H9 (cell line): ENCODE measurements at places on chromosomes 2 and 18. TPM values are rescaled to one million over a fixed set of nuclear protein-coding genes. Genes with fewer than 3 reads are reported as not detected.

The DQX1 gene
- total RNA-seq, result 0.98 and 1.6 TPM in 2 replicates

GRCh38 chr2:25955869-25956535, 26.3 kb downstream of the KIF3C start:
- H3K27me3 ChIP-seq, result no peaks in the 10 kb centered on the region
- no peaks in the 10 kb centered on the region for H3K4me1 ChIP-seq
- no peak overlapping the region for H3K4me3 ChIP-seq
- peaks cover 18% of the 10 kb centered on the region for H3K36me3 ChIP-seq
- no peak overlapping the region for H3K27ac ChIP-seq

DNA sequence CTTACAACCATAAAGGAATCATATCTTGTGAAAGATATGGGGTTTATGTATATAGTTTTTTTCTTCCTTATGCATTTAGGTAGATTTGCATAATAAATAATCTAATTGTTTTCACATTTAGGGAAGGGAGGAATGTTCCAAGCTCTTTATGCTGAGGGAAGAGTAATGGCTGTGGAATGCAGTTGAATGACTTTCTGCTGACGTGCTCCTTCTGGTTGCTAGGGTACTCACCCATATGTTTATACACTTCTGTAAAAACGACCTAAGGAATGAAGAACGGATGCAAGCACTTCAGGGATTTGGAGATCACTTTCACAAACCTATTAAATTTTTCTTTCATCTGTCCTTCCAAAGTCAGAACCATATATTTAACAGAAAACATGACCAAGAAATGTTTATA, 29.2 kb upstream of the PPP4R1 start:
- H3K27ac ChIP-seq, result peak overlapping the region; percentile 72
- H3K4me1 ChIP-seq, result no peaks in the 10 kb centered on the region; the same call in 1 of the 2 replicates
- peak; percentile 76 for DNase-seq
- no peaks in the 10 kb centered on the region for H3K36me3 ChIP-seq
- H3K27me3 ChIP-seq, result no peaks in the 10 kb centered on the region

DNA sequence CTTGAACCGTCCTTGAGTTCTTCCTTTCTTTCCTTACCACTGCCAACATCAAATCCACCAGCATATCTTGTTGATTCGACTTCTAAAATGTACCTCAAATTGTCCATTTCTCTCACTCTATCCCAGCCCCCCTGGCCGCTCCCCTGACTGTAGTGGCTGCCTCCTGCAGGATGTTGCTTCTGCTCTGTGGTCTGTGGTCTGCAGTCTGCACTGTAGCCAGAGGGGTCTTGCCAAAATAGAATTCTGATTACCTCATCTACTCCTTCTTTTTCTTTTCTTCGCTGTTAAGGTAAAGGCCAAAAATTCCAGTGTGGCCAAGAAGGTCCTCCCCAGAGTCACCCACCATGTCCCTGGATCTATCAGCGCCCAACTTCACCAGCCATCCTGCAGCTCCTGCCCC, 79.5 kb upstream of the ALPP start:
- H3K36me3 ChIP-seq, result no peaks in the 10 kb centered on the region
- no peak overlapping the region for H3K4me3 ChIP-seq
- H3K27ac ChIP-seq, result no peak overlapping the region
- H3K4me1 ChIP-seq, result no peaks in the 10 kb centered on the region

DNA sequence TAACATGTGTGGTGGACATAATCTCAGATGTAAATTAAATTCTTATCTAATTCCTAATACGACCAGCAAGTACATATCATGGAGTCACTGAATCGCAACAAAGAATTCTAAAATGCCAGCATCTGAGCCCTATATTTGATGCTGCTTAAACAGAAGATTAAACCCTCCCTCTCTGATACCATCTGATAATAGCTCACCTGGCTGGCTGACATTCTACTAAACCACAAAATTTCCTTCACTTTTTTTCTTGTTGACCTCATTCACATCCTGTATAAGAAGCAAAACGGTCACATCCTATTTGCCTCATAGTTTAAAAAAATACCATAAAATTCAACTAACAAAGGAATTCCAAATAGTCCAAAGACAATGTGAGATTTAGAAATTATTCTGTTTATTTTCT, 371.6 kb upstream of the SLC8A1 start:
- DNase-seq, result no peak
- no peak overlapping the region for H3K27ac ChIP-seq
- H3K4me1 ChIP-seq, result no peaks in the 10 kb centered on the region; the same call in 1 of the 2 replicates
- H3K36me3 ChIP-seq, result no peaks in the 10 kb centered on the region
- H3K27me3 ChIP-seq, result no peaks in the 10 kb centered on the region

DNA sequence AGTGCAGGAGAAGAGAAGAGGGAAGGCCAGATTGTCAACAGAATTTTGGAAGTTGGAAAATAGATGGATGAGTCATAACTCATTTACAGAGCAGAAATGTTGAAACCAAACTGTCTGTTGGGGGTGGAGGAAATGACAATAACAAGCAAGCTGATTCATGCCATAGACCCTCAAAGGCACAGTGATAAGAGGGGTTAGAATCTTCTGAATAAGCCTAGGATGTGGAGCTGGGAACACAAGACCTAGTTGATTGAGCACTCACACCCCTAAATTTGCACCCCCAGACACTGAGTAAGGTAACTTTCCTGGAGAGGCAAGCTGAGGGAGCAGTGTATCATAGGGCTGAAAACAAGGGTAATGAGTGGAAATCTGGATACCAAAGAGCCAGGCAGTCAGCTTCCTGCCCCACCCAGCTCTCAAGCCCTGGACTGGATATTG, 141.4 kb downstream of the SCG2 start:
- no peak for DNase-seq
- no peaks in the 10 kb centered on the region for H3K4me1 ChIP-seq
- no peaks in the 10 kb centered on the region for H3K27me3 ChIP-seq
- H3K36me3 ChIP-seq, result peaks cover 8% of the 10 kb centered on the region; the same call in 2 of the 3 replicates
- no peak overlapping the region for H3K27ac ChIP-seq

- H3K4me1 ChIP-seq, result no peaks in the 10 kb centered on the region; the same call in 1 of the 2 replicates
- H3K4me3 ChIP-seq, result no peak overlapping the region
- H3K27ac ChIP-seq, result no peak overlapping the region
- peaks cover 17% of the 10 kb centered on the region for H3K36me3 ChIP-seq
- no peaks in the 10 kb centered on the region for H3K27me3 ChIP-seq
Measured at GRCh38 chr2:234643407-234643806, 146.5 kb upstream of the ARL4C start.

GRCh38 chr2:112096098-112096497, 41.0 kb downstream of the TMEM87B start:
- no peaks in the 10 kb centered on the region for H3K27me3 ChIP-seq
- H3K27ac ChIP-seq, result no peak overlapping the region
- H3K36me3 ChIP-seq, result peaks cover 18% of the 10 kb centered on the region
- H3K4me3 ChIP-seq, result no peak overlapping the region
- no peak for DNase-seq
- no peaks in the 10 kb centered on the region for H3K4me1 ChIP-seq

DNA sequence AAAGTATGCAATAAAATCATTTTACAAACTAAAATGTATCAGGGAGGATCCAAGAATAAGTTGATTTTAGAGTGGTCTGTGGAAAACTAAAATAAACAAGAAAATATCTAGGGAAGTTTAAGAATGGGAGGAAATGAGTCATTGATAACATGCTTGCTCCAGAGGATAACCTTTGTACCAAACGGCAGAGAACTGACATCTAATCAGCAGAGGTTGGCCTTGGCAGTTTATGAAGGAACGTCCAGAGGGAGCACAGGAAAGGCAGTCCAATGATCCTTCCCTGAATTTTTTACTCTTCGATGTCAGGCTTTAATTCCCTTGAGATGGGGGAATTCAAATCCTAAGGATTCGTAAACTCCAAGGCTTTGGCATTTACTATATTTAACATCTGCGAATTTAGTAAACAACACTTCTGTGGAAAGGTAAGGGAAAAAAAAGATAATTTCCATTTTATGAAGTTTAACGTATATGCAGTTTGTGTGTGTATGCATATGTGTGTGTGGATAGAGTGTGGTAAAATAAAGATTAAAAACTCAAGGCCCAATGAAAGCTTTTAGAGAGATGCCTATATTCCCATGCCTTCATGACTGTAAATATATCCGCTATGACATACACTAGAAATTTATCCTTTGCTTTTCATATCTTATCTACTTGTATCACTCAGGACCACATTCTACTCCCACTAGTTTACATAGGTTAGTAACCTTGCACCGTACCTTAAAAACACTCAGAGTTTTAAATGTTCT, 8.7 kb upstream of the INPP1 start:
- no peak overlapping the region for H3K4me3 ChIP-seq
- no peak overlapping the region for H3K27ac ChIP-seq
- no peaks in the 10 kb centered on the region for H3K36me3 ChIP-seq
- no peaks in the 10 kb centered on the region for H3K4me1 ChIP-seq
- DNase-seq, result no peak
